ENCODE measurements at places on chromosomes 4 and X. TPM values are rescaled to one million over a fixed set of nuclear protein-coding genes. Genes with fewer than 3 reads are reported as not detected.

The P2RY4 gene
- 0.09 TPM for total RNA-seq

The SUPT20HL2 gene
- not detected for total RNA-seq

The TBX22 gene
- total RNA-seq, result not detected

The KLHL13 gene
- 3.1 TPM for total RNA-seq

The CDK16 gene
- total RNA-seq, result 46.4 TPM

The SLC25A6 gene
- 174 TPM for total RNA-seq

The GPR119 gene
- not detected for total RNA-seq

The MAGEC1 gene
- not detected for total RNA-seq

The SCOC gene
- 29.5 TPM for total RNA-seq

The FRG1 gene
- total RNA-seq, result 25.9 TPM

The PDZD4 gene
- 0.09 TPM for total RNA-seq

The ZAR1 gene
- total RNA-seq, result not detected

The PAGE4 gene
- not detected for total RNA-seq

The INTS6L gene
- total RNA-seq, result 2.9 TPM

The MAB21L2 gene
- not detected for total RNA-seq

The UGT2B15 gene
- total RNA-seq, result not detected
